ENCODE measurements at places on chromosomes 3 and 15. TPM values are rescaled to one million over a fixed set of nuclear protein-coding genes. Genes with fewer than 3 reads are reported as not detected.

Gene GDPGP1
- 3.0 TPM for total RNA-seq

Gene CCR8
- total RNA-seq: not detected

Gene IFRD2
- total RNA-seq: 109 TPM

Gene KNL1
- total RNA-seq: 43.8 TPM

Gene ENTPD3
- total RNA-seq: not detected

Gene PLCB2
- 0.66 TPM for total RNA-seq

Data from uterine smooth muscle cell (primary cell).